ENCODE measurements at places on chromosomes 13 and 19.

DNA sequence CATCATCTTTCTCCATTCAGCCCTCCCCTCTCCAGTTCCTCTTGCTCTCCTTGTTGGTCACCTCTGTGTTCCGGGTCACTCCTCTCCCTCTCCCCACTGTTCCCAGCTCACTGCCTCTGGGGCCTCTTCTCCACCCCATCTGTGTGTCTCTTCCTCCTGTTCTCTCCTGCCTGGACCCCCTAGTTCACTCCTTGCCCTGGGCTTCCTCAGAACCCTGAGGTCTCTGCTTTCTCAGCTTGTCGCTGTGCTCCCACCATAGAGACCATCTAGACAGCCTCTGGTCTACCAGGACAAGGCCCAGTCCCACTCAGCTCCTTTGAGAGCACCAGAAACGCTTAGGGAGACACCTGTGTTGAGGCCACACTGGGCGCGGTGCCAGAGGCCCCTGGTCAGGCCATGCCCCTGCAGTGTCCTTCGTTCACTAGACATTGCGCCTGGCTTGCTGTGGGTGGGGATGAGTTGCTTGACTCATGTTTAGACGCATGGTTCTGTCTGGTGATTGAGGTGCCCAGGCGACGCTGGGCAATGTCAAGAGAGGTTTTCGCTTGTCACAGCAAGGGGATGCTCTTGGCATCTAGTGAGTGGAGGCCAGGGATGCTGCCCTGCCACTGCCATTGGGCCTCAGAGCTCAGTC, 4.8 kb downstream of the LENG9 start:
- DNase-seq = no peak

- peak; percentile 20 for DNase-seq
These were observed 435.6 kb downstream of the FOXO1 start for GRCh38 chr13:40230833-40231266.

DNA sequence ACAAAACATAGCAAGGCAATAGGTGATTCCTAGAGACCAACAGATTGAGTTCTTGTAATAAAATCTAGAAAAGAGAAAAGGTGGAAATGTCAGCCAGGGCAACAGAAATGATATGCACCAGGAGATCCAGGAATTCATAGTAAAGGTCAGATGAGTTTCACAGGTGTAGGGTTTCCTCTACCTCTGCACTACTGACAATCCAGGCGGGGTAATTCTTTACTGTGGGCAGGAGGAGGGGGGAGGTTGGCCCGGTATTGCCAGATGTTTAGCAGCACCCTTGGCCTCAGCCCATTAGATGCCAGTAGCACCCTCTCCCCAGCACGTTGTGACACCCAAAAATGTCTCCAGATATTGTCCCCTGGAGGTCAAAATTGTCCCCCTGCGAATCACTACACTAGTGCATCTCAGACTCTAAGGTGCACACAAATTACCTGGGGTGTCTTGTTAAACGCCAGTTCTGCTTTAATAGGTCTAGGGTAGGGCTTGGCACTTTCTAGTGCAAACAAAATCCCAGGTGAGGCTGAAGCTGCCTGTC, 3.5 kb upstream of the UBAC2 start:
- no peak for DNase-seq

GRCh38 chr13:87820241-87820640, 149.1 kb downstream of the SLITRK5 start:
- no peak for DNase-seq

DNA sequence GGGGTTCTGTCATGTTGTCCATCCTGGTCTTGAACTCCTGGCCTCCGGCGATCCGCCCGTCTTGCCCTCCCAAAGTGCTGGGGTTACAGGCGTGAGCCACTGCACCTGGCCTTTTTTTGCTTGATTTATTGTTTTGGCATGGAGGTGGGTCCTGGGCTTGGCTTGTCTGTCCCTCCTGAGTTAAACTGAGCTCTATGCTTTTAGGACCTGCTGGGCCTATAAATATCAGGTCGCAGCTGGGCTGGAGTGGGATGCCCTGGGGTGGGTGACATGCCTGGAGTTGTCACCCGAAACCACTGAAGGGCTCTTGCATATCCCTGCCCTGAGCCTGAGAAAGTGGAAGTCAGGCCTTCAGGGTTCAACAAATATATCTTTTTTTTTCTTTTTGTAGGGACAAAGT, 5.5 kb downstream of the ARRDC5 start:
- DNase-seq = no peak

DNA sequence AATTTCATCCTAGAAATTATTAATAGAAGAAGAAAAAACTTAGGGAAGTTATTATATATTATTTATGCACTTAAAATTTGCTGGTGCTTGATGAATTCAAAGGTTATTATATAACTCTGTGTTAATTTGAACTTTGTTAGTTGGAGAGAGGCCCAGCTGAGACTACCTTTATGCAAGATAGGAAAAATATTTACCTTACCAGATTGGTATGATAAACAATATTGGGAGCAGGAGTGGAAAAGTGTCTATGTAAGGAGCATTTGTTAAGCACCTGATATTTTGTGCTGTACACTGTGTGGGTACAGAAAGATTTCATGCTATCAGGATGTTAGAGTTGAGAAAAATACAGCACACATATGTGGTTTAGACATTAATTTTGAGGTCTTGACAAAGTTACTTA, 357.2 kb downstream of the OXGR1 start:
- DNase-seq = no peak

DNA sequence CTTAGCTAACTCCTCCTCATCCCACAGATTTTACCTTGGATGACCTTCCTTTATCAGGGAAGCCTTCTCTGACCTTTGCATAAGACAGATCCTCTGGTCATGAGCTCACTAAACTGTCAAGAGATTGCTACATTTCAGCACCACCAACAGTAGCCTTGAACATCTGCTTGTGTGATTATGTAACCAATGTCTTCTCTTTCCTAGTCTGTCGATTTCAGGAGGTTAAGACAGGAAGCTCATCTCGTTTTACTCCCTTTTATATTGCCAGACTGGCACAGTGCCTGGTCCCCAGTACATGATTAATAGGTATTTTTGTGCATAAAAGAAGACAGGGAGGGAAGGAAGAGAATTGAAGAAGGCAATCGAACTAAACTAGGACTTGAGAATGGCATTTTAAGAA, 1697.7 kb downstream of the EFNB2 start:
- no peak for DNase-seq

- DNase-seq = peak; percentile 33
These were observed 6.6 kb downstream of the EML2 start for GRCh38 chr19:45632468-45633196.

GRCh38 chr19:58154679-58155648, 4.4 kb upstream of the ZNF329 start:
- peak; percentile 99 for DNase-seq

GRCh38 chr13:36344173-36344572, 2.0 kb downstream of the SPART start:
- DNase-seq = no peak

- no peak for DNase-seq
These were observed 8.7 kb upstream of the KCNRG start for GRCh38 chr13:50006426-50007135.

GRCh38 chr19:7265963-7266362, 28.3 kb downstream of the INSR start:
- DNase-seq = no peak

DNA sequence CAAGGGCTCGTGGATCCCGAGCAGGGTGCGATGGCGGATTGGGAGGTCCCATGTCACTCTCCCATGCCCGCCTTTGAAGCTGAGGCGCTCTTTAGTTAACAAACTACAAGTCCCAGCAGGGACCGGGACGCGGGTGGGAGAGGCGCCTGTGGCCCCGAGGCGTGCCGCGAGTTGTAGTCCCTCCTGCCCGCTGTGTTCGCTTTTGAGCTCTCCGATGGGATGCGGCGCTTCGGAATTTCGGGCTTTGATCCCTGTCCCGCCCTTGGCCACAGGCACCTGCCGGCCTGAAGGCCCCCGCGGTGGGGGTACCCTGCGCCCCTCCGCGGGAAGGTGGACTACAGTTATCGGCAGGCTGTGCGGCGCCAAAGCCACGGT, 11.0 kb downstream of the CYTH2 start:
- no peak for DNase-seq

GRCh38 chr19:3664879-3665642, 35.2 kb downstream of the PIP5K1C start:
- DNase-seq = no peak

DNA sequence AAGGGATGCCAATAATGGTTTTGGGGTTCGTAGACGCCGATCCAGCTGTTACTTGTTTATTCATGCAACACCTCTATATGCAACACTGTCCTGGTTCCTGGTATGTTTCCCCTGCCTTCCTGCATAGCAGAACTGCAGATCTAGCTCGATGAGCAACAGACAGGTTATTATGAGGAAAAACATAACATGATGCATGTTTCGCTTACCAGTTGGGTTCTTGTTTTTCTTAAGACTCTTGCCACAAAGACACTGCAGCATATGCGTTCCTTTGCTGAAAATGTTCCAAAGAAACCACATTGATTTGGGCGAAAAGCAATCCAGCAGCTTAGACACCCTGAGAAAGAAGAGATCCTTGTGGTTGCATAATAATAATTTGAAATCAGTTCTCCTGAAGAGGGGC, 583 bp downstream of the FGF14 start:
- DNase-seq = no peak

DNA sequence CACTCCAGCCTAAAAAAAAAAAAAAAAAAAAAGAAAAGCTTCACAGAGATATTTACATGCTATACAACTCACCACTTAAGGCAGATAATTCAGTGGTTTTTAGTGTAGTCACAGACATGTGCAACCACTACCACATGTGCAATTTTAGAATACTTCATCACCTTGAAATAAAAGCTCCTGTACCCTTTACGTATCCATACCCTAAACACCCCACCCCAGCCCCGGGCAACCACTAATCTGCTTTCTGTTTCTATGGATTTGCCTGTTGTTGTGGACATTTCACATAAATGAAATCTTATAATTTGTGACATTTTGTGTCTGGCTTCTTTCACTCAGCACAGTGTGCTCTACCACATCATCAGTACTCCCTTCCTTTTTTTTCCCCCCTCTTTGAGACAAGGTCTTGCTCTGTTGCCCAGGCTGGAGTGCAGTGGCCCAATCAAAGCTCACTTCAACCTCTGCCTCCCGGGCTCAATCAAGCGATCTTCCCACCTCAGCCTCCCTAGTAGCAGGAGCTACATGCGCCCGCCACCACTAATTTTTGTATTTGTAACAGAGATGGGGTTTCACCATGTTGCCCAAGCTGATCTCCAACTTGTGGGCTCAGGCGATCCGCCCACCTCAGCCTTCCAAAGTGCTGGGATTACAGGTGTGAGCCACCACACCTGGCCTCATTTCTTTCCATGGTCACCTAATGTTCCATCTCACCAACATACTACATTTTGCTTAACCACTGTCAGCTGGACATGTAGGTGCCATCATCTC, 4.0 kb downstream of the DDX39A start:
- no peak for DNase-seq

GRCh38 chr13:70613295-70613694, 505.0 kb upstream of the KLHL1 start:
- DNase-seq = no peak

DNA sequence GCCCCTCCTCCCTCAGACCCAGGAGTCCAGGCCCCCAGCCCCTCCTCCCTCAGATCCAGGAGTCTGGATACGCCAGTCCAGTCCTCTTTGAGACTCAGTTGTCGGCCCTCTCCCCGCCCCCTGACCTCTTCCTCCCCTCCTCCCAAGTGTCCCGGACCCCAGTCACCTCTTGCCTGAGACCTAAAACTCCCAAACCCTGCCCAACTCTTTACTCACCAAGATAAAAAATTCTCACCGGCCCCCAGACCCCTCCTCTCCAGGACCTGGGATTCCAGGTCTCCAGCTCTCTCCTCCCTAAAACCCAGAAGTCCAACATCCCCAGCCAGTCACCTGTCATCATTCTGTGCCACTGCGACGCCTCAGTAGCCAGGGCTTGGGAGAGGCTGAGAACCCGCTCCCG, 1.4 kb upstream of the HSD17B14 start:
- no peak for DNase-seq

DNA sequence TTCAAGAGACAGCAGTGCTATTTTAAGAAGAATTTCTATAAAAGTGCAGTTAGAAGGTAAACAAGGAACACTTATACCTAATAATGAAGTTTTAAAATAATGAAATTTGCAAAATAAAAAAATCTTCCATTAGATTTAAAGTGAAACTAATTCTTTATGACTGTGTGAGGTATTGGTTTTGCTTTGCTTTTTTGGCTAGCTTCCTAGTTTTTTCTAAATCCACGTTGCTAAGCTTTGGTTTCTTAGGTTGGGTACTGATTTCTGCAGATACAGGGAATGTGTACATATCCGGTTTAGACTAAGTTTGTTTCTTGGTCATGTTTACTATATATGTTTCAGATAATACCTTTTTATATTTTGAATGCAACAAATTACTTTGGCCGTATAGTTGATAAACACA, 59.8 kb downstream of the SLC7A9 start:
- DNase-seq = no peak

DNA sequence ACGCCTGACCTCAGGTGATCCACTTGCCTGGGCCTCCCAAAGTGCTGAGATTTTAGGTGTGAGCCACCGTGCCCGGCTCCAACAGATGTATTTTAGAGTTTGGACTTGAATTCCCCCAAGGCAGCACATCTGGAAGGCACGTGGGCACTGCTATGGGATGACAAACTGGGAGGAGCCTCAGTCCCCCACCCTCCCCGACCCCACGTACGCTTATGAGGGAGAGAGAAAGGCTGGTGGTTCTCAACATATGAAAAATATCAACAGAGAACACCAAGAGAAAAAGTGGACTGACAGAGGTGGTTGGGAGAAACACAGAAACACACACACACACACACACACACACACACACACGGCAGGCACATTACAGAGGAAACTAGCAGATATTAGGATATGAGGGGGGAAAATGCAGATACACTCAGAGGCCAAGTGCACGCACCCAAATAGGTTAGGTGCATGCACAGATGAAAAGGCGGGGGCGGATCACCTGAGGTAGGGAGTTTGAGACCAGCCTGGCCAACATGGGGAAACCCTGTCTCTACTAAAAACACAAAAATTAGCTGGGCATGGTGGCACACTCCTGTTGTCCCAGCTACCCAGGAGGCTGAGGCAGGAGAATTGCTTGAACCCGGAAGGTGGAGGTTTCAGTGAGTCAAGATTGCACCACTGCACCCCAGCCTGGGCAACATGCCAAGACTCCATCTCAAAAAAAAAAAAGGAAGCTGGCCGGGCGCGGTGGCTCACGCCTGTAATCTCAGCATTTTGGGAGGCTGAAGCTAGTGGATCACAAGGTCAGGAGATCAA, 3.2 kb downstream of the STX10 start:
- DNase-seq = no peak

- DNase-seq = no peak
These were observed 698.7 kb upstream of the ARGLU1 start for GRCh38 chr13:107266657-107267056.

DNA sequence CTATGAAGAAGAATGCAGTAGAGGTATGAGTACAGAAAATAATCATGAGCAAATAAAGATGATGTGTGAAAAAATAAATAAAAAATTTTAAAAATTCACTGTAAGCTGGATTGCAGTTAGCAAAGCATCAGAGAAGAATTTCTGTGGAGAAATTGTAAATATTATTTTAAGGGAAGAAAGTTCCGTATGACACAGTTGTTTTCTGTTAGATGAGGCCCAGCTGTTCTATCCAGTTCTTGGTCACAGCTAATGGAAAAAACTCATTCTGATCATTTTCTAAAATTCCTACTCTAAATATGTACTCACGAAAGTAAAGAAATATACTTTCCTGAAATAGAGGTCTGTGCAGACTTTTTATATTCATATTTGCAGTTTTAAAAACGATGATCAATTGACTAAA, 578.8 kb downstream of the DCT start:
- no peak for DNase-seq

- DNase-seq = no peak
These were observed 129.9 kb downstream of the GPC6 start for GRCh38 chr13:93356469-93356868.

All from activated CD4-positive, alpha-beta T cell treated with anti-CD3 and anti-CD28 coated beads for 4 hours (primary cell).